ENCODE measurements at places on chromosomes 4 and X.

DNA sequence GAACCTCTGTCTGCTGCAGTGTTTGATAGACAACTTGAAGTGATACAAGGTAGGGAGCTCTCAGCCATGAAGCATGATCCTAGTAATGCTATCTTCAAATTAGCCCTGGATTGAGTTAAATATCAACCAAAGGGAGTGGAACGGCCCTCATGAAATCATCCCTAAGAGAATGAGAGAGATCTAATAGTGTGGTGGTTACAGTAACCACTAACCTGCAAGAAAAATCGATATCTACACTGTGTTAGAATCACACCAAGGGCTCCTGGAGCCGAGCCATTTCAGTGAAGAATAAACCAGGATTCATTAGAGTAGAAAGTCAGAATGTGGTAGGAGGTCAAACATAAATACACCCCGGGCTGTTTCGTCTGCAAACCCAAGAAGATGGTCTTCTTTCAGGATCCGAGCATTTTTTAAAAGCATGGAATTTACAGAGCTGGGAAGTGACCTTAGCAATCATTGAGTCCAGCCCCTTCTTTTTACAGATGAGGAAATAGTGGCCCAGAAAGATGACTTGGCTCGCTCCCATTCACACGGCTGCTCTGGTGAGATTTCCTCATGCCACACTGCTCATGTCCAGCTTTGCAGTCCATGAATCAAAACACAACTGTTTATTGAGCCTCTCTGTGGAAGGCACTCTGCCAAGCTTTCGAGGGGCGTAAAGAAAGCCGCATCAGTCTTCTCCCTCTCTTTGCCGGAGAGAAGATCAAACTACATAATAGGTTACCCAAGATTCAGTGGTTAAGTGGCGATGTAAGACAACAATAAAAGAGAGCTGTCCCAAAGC, 5.5 kb upstream of the DCTD start:
- DNase-seq, result no peak

DNA sequence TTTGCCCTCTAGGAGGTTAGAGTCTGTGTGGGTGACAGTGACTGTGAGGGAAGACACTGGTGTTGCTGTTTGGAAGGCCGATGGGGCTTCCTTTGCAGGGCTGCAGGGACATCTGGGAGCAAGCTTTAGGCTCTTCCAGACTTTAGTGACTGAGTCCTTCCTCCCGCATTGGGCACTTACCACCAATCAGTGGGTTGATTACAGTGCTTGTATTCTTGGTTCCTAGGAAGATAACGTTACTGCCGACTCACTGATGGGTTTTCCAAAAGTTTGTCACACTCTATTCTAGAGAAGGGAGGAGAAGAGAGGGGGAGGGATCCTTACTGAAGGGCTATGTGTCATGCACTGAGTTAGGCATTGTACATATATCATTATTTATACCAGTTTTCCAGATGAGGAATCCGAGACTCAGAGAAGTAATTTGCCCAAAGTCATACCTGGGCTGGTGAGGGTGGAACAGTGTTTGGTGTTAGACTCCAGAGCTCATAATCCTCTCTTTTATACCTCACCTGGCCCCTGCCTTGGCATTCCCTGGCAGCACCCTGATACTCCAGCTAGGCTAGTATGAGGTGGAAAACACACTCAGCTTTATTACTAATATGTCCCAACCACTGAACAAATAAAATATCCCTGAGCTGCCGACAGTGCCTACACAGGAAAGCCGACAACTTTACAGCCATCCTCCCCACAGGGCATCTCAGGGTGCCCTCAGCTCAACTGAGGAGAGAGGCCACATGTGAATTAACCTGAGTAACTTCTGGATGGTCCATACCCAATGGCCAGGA, 3.8 kb downstream of the CHST7 start:
- no peak for DNase-seq

DNA sequence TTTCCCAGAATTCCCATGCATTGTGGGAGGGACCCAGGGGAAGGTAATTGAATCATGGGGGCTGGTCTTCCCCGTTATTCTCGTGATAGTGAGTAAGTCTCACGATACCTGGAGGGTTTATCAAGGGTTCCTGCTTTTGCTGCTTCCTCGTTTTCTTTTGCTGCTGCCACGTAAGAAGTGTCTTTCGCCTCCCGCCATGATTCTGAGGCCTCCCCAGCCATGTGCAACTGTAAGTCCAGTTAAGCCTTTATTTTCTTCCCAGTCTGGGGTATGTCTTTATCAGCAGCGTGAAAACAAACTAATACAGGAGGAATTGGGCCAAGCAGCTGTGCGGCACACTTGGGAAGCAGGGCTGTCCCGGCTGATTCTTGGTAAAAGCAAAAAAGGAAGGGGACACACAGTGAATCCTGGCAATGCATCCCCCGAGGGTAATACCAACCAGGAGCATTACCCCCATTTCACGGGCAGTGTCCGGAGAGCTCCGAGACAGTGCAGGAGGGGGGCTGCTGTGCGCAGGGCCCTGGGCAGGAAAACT, 185.7 kb downstream of the AFAP1 start:
- no peak for DNase-seq

- DNase-seq, result no peak
These were observed 60.8 kb downstream of the MTMR1 start for GRCh38 chrX:150753968-150754367.

DNA sequence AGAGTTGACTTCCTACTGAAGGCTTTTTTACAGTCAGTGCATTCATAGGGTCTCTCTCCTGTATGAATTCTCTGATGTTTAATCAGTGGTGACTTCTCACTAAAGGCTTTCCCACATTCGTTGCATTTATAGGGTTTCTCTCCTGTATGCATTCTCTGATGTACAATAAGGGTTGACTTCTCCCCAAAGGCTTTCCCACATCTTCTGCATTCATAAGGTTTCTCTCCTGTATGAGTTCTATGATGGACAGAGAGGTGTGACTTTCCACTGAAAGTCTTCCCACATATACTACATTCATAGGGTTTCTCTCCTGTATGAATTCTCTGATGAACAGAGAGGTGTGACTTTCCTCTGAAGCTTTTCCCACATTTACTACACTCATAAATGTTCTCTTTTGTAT, 45.2 kb downstream of the ZNF674 start:
- DNase-seq, result no peak

DNA sequence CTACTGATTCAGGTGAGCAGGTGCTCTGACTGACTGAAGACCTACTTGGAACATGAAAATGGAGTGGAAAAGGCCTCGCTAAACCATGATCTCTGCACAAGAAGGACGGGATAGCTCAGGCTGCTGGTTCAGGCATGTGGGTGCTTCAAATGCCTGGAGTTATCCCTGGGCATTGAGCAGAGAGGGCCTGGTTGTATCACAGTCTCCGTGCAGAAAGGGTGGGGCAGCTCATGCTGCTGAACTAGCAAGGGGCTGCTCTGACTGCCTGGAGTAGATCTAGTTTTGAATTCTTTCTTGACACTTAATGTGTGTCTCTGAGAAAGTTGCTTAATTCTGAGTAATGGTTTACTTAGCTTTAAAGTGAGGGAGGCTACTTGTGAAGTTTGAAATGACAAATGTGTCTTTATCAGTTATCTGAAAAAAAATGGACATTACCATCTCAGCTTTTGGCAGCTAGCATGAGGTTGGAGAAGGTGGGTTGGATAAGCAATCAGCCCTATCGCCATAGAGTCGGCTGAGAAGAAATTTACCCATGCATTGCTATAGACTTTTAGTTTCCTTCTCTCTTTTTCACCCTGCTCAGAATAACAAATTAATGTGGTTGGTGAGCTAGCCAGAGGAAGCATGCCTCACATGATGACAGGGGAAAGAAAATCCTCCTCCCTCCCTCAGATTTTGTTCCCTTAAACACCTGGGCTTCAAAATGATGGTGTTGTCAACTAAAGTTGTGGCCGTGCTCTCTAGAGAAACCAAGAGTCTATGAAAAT, 832.4 kb downstream of the STIM2 start:
- DNase-seq, result no peak

GRCh38 chrX:148611993-148612392, 111.6 kb downstream of the AFF2 start:
- no peak for DNase-seq

DNA sequence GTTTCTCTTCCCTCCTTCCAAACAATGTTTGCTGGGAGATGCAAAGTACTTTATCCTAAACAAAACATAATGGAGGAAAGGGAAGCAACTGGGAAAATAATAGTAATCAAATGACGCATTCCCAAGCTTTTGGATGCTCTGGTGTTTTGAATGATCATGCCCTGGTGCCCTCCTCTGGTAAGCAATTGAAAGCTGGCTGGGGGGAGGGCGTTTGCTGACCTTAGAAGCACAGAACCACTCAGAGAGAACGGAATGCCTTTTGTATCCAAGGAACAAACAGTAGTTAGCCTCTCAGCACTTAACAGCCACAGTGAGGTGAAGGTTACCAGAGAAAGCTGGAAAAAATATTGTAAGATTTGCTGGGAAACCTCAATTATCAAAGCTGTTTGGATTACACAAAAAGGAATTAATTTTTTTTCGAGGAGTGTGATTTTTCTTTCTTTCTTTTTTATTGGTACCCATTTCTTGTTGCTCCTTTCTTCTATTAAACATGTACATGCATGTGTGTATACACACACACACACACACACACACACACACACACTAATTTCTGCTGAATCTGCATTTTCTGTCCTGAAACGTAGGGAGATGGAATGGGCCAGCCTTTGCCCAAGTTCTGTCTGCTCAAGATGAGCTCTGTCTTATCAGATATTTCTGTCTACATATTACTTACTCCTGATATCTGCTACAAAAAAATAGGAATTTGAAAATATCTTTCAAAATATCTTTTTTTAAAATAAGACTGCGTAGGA, 155.8 kb upstream of the IGFBP7 start:
- no peak for DNase-seq

DNA sequence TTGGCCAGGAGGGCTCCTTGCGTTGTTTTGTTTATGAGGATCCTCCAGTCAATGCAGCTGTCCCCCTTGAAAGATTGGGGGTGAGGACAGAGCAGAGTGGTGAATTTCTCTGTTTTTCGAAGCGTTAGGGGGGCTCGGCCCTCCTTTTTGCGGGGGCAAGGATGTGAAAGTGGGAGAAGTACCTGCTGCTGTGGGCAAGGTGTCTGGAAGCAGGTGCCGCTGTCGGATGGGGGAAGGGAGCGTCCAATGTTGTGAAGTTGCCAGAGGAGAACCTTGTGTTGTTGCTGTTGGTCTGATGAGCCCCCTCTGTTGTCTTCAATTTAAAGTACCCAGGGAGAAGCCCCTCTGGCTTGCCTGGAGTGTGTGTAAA, 613 bp downstream of the GLRB start:
- DNase-seq, result no peak

DNA sequence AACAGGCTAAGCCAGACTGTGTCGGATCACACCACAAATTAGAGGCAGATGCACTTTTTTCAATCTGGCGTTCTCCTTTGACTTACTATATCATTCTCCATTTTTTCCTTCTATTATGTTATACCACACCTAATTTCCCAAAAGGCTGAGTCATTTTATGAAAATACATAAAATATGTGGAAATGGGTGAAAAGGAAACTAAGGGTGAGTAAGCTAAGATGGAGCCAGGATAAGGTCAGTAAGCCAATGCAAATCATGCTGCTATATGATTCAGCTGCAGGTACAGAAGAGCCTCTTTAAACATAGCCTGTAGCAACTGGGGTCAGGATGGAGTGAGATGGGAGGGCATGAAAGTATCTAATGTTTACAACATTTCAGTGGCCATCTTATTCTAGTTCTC, 94.0 kb upstream of the TEX13A start:
- DNase-seq, result no peak

DNA sequence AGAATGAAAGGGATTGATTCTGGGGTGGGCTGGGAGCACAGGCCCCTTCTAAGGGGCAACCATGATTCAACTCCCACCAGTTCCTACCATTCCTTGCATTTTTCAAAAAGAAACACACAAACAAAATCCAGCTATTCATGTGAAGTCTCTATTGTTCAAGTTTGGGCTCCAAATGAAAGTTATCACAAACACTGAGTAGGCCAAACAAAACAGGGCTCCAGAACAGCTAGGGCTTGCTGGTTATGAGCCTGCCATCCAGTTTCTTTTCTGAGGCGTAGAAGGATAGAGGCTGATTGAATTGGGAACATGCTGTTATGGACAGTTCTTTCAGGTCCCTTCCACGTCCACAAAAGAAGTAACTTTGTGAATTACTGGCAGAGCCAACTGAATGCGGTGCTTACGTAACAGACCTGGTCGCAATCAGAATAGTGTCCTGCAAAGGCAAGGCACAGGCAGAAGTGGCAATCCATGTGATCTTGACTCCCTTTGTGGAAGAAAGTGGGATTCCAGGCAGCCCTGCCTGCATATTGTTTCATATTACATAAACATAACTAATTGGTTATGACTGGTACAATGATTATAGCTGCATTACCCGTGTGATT, 244.5 kb downstream of the SCFD2 start:
- DNase-seq, result no peak

- no peak for DNase-seq
These were observed 212.2 kb upstream of the MAGEB18 start for GRCh38 chrX:25925946-25926345.
